ENCODE measurements at places on chromosomes 3 and 15. TPM values are rescaled to one million over a fixed set of nuclear protein-coding genes. Genes with fewer than 3 reads are reported as not detected.

SLC35G2 gene
- total RNA-seq, result 8.3 TPM

DNA sequence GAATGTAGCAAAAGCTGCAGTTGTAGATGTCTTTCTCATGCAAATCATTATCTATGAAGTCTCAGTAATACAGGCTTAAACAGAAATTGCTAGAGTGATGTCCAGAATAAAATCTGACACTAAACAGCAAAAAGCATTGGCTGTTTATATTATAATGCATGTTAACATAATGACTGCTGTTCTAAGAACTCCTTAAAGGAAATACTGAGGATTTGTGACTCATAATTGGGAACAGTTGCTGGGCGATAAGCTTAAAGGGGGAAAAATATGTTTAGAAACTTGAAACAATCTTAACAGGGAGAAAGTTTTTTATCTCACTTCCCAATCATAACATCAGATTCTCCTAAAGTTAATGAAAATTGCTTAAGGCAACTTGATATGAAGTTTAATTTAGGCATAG, 17.5 kb downstream of the TIPARP start:
- DNase-seq, result peak; percentile 59

- peak; percentile 65 for DNase-seq
These were observed 38.7 kb downstream of the HSPBAP1 start for GRCh38 chr3:122754929-122755328.

CCDC39 gene
- not detected for total RNA-seq

GRCh38 chr15:36960179-36960946, 140.0 kb downstream of the MEIS2 start:
- DNase-seq, result no peak

GRCh38 chr3:58519668-58520402, 17.2 kb downstream of the ACOX2 start:
- DNase-seq, result no peak
